Activated T-cell treated with anti-CD3 and anti-CD28 coated beads, Interleukin-2, amount 50 U/mL, for 4 hours (primary cell): ENCODE measurements at places on chromosomes 1 and 21.

DNA sequence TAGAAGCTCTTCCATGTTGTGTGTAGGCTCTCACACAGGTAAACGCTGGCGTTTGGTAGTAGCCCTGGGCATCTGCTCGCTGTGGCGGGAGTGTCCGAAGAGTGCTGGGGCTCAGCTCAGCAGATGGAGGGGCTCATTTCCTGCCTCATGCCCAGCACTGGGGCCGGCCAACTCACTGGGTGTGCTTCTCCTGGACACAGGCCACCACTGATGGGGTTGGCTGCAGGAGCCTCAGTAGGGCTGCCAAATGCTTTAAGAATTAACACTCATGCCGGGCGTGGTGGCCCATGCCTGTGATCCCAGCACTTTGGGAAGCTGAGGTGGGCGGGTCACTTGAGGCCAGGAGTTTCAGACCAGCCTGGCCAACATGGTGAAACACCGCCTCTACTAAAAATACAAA lies 20.9 kb downstream of the UQCRHL start:
- DNase-seq = no peak

DNA sequence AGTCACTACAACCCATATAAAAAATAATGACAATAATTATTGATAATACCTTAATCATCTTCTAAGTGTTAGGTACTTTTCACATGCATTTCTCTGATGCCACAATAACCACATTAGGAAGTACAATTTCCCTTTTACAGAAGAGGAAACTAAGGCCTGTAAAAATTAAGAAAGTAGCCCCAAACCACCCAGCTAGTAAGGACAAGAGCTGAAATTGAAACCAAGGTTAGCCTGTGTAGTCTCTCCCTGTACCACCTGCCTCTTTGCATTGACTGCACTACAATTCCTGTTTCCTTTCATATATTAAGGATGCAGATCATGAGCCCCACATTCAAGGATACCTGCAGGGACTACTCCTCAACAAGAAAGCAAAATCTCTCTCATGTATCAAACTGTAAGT lies 288.8 kb downstream of the GPATCH2 start:
- DNase-seq = no peak

DNA sequence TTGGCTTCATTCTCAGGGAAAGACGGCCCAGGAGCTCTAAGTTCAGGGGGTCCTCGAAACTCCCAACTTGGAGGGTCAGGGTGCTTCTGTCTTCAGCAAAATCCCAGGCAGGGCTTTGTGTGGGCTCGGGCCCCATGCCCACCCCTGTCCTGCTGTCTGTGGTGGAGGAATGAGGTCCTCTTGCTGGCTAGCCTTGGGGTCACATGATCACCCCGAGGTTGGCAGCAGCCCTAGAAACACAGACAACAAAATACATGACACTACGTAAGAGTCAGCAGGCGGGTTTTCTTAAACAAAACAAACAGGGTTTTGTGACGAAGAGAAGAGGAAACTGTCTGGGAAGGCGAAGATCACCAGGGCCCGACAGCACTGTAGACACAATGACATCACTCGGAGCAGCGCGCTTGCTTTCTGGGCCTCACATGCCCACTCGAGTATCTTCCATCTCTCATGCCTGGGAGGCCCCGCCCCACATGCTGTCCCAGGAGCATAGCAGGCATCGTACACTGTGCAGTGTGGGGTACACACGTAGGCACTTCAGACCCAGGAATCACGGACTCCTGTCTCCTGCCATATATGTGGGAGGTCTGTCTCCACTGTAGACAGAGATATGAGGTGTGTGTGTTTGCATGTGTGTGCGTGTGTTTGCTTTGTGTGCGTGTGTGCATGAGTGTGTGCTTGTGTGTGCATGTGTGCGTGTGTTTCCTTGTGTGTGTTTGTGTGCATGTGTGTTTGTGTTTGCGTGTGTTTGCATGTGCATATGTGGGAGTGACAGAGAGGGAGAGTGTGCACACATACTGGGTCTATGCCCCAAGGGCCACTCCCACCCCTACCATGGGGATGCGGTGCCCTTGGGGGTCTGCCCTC lies 94.7 kb downstream of the SIK1 start:
- DNase-seq = no peak

DNA sequence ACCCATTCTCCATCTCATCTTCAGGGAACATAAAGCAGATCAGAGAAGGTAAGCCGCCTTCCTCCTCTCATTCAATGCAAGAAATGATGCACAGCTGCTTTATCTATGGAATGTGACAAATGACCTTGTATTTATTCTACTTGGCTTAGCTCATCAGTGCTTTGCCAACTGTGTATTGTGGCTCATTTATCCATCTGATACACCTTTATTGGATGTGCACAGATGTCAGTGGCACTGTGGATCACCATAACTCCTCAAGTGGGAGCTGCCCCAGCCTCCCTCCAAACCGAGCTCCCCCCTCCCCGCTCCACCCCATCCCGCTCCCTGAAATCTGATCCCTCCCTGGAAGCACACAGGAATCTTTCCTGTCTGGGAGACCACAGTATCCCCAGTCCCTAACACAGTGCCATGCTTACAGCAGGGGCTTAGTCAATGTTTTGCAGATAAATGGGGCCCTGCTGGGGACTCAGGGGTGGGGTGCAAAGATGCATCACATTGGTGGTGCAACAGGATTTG lies 156.0 kb upstream of the RAB4A start:
- DNase-seq = no peak

DNA sequence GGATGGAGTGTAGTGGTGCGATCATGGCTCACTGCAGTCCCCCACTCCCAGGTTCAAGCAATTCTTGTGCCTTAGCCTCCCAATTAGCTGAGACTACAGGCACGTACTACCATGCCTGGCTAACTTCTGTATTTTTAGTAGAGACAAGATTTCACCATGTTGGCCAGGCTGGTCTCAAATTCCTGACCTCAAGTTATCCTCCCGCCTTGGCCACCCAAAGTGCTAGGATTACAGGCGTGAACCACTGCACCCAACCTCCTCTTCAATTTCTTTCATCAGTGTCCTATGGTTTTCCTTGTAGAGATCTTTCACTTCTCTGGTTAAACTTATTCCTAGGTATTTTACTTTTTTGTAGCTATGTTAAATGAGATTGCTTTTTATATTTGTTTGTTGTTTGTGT lies 10.7 kb upstream of the MAST2 start:
- DNase-seq = no peak
